ENCODE measurements at places on chromosomes 6 and 20.

GRCh38 chr6:144378437-144378836 lies 93.3 kb downstream of the UTRN start:
- no peak for DNase-seq

DNA sequence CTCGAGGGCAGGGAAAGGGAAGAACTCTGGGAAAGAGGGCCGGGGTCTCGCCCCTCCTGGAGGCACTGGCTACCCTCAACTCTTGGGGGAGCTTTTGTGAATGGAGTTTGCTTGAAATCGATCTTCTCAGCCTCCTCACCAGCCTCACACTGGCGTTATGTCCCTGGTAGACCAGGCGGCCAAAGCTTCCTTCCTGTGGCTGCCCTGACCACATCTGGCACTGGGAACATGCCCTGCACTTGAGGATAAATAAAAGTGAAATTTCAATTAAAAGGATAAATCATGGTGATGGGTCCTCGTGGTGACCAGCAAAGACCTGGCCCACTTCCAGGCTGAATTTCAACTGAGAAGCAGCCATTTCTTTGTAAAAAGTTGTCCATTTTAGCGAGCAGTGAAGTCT lies 234.7 kb downstream of the TAF4 start:
- DNase-seq = no peak

DNA sequence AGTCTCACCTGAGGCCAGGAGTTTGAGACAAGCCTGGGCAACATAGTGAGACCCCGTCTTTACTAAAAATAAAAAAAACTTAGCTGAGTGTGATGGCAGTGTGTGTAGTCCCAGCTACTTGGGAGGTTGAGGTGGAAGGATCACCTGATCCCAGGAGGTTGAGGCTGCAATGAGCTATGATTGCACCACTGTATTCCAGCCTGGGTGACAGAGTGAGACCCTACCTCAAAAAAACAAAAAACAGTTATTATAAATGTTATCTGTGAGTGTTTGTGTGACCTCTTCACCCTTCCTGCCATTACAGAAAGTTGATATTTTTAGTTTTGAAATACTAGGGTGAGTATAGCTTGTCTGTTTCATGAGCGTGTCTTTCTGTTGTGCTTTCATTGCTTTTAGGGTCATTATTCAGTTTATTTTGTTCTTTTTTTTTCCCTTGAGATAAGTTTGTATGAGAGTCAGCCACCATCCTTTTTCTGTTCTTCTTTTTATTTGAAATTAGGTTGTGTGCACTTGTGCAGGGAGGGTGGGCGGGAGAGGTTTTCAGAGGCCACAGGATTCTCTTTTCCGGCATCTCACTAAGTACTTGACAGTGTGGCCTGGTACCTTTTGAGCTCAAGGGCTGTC lies 26.2 kb downstream of the CDYL start:
- no peak for DNase-seq

- DNase-seq = no peak
These were observed 222.0 kb downstream of the ATXN1 start for GRCh38 chr6:16539086-16539931.

- DNase-seq = no peak
These were observed 2.2 kb upstream of the CNR1 start for GRCh38 chr6:88168362-88168761.

GRCh38 chr20:17501701-17502100 lies 29.5 kb downstream of the BFSP1 start:
- no peak for DNase-seq

DNA sequence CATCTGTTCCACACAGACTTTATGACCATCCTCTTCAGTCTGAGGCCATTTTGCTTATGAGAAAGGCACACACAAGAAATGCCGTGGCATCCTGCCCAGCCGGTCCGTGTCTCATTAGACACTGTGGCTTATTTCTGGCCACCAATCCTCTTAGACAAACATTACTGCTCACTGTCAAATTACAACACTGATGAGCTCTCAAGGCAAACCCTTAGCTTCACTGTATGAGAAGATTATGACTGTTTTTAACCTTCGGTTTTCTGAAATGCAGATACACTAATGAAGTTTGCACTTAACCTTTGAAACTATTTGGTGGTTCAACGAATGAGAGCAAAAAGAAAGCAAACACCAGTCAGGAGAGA lies 50.5 kb upstream of the DST start:
- DNase-seq = no peak

GRCh38 chr20:3515379-3516170 lies 44.8 kb downstream of the ATRN start:
- no peak for DNase-seq

DNA sequence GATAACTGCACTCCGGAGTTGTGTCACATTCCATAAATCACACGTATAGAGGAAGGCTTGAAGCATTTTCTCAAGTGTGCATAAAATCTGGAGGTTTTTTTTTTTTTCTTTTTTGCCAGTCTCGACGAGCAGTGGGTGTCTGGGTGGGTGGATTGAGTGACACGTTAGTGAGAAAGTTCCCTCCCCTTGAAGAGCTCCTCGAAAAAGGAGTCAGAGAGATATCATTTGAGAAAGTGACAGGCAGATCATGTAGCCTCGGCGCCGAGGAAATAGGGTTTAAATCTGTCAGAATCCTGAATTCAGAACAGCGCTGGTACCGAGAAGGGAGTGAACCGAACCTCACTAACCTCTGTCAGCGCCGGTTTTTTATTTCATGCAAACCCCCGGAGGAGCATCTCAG lies 269.5 kb upstream of the ARID1B start:
- no peak for DNase-seq

- DNase-seq = no peak
These were observed 87.8 kb upstream of the ASCC3 start for GRCh38 chr6:100968949-100969348.

DNA sequence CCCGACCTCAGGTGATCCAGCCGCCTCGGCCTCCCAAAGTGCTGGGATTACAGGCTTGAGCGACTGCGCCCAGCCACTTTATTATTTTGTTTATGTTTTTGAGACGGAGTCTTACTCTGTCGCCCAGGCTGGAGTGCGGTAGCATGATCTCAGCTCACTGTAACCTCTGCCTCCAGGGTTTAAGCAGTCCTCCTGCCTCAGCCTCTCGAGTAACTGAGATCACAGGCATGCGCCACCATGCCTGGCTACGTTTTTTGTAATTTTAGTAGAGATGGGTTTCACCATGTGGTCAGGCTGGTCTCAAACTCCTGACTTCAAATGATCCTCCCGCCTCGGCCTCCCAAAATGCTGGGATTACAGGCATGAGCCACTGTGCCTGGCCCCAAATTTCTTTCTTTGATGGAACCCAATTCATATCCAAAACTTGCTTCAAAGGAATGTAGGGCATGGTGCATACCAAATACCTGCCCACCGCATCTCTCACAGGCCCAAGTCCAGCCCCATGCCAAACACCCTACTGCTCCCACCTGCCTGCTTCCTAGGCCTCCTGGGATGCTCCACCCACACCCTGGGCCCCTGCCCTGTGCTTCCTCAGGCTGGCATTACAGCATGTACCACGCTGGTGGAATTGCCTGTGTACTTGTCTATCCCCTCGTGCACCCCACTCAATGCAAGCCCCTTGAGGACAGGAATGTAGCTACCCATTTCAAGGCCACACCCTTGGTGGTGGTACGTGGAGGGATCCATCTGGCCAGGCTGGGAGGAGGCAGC lies 4.9 kb upstream of the HMGA1 start:
- no peak for DNase-seq

DNA sequence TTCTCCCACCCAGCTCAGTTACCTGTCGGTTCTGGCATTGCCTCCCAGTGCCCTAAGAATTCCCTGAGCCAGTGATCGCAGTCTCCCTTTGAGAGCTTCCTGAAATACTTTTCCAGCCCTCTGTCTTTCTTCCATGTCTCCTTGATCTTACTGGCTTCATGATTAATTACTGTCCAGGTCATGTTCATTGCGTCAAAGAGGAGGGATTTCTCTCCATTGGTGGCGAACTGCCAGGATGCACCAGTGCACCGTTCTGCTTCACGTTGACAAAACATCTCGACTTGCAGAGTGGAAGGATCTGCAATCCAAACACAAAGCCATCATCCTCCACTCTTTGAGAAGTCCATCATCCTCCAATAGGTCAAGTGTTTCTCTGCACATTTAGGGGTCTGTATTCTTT lies 8.6 kb downstream of the RAET1E start:
- no peak for DNase-seq

DNA sequence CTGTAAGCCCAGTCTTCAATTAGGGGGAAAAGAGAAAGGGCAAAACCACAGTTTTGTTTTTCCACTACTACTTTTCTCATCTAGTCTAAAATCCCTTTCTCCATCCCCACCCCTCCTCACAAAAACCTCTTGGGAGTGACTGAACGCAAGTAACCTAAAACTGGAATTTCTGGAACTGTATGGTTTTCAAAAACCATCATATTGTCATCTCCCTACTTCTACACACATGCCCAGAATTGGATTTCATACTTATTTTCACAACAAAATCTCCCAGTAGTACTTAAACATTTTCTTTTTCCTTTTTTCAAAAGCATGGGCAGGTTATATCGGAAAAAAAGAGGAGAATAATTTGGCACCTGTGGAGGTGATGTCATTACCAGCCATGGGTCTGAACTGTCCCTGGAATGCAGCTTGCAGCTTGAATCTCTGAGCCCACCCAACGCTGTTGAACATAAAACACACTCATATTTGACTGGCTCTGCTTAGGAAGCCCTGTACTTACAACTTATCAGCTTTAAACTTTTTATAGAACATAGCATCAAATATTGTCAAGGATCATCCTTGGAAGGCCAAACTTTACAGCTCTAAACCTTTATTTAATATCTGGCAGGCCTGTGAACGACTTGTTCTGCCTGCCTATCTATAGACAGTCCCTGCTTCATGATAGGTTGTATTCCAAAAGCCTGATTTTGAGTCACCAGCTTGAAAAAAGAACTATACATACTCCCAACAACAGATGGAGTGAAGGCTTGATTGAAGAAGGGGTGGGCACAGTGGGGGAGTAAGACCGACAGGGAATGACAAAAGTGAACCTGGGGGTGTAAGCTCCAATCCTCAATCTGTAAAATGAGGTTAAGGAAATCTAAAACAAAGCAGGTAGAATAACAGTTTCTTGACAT lies 59.3 kb downstream of the EPB41L2 start:
- no peak for DNase-seq

- no peak for DNase-seq
These were observed 103.8 kb downstream of the PKHD1 start for GRCh38 chr6:51983564-51983963.

DNA sequence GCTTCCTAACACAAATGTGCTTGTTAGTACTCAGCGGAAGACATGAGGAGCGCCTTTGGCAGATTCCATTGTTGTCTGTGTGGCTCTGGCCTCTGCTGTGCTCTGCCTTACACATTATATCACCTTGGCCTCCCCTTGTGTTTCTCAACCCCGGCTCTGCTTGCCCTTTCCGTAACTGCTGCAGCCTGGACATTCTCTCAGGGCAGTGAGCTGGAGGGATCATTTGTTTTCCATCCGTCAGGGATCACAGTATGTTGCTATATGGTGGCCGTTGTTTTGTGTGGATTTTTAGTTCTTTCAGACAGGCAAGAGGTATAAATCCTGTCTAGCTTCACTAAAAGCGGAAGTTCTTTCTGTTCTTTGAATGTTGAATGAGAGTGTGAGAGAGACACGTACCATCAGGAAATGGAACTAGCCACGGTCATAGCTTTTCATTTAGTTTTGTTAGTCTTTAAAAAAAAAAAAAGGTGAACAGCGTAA lies 175.1 kb downstream of the JARID2 start:
- no peak for DNase-seq

DNA sequence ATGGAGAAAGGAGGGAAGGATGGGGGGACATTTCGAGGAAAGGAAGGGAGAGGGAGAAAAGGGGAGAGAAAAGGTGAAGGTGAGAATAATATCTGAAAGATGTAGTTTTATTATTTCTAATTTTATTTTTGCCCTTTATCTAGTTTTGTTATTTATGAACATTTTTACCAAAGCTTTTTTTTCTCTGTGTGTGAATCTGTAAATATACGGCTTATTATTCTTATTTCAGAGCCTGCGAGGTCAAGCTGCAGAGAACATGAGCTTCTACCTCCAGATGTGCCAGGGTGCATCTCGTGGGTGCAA lies 35.0 kb downstream of the HLA-A start:
- no peak for DNase-seq

DNA sequence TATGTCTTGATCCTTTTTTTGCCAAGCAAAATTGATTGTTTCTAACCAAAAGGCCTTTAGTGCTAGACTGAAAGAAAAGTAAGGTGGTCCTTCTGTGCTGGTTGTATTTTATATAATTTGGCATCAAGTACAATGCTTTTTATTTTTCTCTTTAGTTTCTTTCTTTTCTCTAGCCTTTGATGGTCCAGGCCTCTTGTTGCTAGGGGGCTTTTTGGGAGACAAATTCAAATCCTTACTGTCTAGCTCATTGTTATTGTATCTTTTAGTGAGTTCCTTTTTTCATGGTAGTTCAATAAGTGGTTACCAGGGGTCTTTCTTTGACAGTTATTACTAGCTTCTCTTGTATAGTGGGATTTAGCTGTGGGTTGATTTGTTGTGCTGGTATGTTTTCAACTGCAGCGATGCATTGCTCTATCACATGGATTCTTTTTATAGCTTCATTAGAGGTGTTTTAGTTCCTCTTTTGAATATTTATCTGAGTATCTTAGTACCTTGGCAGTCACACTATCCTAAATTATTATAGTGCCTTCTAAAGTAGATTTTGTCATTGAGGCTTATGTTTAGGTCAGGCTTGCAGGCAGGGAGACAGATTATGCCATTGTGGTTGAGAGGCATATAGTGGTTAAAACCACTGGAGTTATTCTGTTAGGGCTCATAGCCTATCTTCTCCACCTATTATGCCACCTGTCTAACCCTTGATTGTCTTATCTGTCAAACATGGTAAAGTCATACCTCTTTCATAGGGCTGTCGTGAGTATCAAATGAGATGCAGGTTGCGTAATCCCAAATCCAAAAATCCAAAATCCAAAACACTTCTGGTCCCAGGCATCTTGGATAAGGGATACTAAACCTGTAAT lies 49.5 kb downstream of the KCNS1 start:
- no peak for DNase-seq

- DNase-seq = no peak
These were observed 45.6 kb downstream of the STK38 start for GRCh38 chr6:36501686-36502085.

- DNase-seq = no peak
These were observed 92.7 kb downstream of the L3MBTL3 start for GRCh38 chr6:130111031-130111430.

- DNase-seq = no peak
These were observed 85.3 kb downstream of the DCDC2 start for GRCh38 chr6:24272553-24272952.

- DNase-seq = no peak
These were observed 94.5 kb downstream of the PKHD1 start for GRCh38 chr6:51992876-51993275.

DNA sequence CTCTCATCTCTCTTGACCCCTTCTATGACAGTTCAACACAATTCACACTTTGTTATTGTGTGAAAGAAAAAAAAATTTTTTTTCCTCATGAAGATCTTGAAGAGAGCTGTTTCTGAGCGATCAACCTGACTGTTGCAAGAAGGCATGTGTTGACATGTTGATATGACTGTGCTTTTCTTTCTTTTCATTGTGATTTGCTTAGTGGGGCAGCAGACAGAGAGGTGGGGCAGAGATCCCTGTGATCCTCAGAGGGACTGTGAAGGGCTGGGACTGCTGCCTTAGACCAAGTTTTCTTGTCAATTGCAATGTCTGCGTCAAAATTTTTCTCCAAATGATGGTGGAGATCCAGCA lies 70.8 kb upstream of the IYD start:
- DNase-seq = no peak

- DNase-seq = no peak
These were observed 49.4 kb downstream of the EYA2 start for GRCh38 chr20:46943861-46944591.

- DNase-seq = peak; percentile 49
These were observed 299.7 kb downstream of the PLCB1 start for GRCh38 chr20:8431538-8432434.

Measured in NCI-H774 (cell line).